Hematopoietic multipotent progenitor cell (in vitro differentiated cells): ENCODE measurements at places on chromosomes 4 and X.

- DNase-seq = peak; percentile 48
These were observed 70.5 kb downstream of the SLC9A6 start for GRCh38 chrX:136055651-136056221.

DNA sequence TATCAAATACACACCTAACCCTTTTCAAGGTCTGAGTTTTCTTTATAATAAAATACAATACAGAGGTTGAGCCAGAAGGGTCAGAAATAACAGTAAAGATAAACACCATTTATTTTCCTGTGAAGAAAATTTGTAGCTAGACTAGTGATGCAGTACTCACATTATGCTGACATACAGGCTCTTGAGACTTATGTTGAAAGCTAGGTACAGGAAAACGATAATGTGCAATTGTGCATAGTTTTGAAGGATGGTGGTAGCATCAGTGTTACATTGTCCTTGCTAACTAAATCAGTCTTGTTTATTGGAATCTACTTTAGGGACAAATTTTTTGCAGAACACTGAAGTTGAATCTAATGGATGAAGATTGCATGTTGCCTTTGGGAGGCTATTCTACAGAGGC is 1877.2 kb downstream of the PCDH7 start:
- DNase-seq = no peak

GRCh38 chrX:41542536-41542935 is 95.4 kb downstream of the NYX start:
- DNase-seq = no peak

- peak; percentile 32 for DNase-seq
These were observed 929 bp downstream of the ESX1 start for GRCh38 chrX:104253567-104254441.

GRCh38 chrX:125150231-125150630 is 169.4 kb upstream of the TEX13C start:
- DNase-seq = no peak

- DNase-seq = no peak
These were observed 676.4 kb upstream of the INTU start for GRCh38 chr4:126956184-126956897.

DNA sequence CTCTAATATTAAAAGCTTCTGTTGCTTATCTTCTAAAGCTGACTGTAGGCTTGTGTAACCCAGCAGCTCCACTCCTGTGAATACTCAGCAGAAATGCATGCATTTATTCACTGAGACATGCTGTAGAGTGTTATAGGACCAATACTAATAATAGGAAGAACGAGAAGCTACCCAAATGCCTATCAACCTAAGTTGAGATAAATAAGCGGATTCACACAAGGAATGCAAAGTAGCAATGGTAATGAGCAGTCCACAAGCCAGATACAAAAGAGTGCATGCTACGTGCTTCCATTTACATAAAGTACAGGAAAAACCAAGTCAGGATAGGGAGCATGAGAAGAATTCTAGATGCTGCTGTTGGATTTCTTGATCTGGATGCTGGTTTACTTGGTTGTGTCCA is 155.9 kb downstream of the AASDH start:
- DNase-seq = no peak

DNA sequence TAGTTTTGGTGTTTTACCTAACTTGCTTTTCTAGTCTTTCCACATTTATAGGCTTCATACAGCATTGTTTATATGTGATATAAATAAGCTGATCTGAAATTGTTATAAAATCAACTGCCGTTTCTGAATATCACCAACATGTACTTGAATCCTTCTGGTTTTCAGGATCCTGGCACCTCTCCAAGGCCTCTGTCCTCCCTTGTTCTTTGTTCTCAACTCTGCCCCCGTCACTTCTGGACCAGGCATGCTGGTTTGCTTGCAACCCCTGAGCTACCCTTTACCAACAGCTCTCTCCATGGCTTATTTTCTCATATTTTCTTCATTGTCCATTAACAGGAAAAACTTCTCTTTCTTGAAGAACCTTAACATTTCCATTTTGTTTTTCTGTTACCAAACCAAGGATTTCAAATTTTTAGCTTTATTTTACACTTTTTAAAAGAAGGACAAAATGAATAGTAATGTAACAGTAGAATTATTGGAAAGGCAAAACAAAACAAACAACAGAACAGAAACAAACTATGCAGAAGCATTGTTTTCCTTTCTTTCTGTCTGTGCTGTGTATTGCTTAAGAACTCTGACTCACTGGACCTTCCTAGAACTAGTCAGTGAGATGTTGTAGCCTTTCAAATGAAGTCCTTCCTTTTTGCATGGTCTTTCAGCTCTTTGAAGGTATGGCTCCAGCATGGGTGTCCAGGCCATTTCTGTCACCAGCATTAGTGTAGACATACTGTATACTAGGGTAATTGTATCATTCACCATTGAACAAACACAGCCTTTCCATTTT is 44.8 kb downstream of the BANK1 start:
- DNase-seq = no peak

- DNase-seq = peak; percentile 93
These were observed at the start of gene RBBP7 for GRCh38 chrX:16870095-16870861. Gene RBBP7, minus strand, starts transcription at chrX:16870362. Its CDS starts 309 bp downstream, at chrX:16870053.
